ENCODE measurements at places on chromosomes 11 and 22.

- DNase-seq = no peak
Observed at GRCh38 chr11:123461164-123461563, 31.1 kb downstream of the GRAMD1B start.

- no peak for DNase-seq
Observed at GRCh38 chr22:35072925-35073324, 7.0 kb downstream of the ISX start.

DNA sequence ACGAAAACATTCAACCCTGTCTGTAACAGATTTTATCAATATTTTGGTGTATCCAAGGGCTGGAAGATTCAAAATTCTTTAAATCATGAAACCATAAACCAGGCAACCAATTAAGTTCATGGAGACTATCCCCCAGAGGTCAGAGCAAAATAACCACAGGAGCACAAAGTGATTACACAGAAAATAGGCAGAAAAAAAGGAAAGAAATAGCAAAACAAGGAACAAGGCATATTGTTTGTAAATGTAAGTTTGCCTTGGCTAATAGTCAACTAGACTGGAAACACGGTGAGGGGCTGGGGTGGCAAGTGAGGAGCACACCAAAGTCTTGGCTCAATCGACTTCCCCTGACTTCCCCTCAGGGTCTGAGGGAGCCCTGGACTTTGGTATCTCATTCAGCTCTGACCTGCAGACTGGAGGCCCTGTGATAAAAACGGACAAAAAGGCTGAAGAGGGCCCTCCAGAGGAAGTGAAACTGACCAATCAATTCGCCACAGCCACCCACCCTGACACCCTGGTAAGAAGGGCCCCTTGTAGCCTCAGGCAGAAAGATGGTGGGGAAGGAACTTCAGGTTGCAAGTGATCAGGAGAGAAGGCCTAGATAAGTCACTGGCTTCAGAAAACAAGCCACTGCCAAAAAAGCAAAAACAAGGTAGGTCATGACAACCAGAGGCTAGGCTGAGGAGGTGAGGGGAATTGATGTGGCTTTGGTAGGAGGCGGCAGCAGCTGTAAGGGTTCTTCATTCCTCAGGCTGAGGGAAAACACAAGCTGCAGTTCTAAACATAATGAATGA is 1.8 kb downstream of the SIK3 start:
- DNase-seq = no peak

- DNase-seq = no peak
Observed at GRCh38 chr11:131675121-131675888, 304.9 kb downstream of the NTM start.

DNA sequence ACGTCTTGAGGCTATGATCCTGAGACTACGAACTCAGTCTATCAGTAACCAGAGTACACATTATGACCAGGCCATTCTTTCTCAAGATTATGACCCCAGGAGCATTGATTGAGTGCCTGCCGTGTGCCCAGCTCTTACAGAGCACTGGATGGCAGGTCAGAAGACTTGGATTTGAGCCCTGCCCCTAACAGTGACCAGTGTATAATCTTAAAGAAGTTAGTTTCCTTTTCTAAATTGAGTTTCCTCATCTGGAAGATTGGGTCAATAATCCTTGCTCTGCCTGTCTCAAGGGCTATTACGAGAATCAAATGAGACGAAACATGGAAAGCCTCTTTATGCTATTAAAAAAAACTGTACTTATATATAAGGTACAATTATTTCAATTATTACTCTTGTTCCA is 38.2 kb downstream of the SLCO2B1 start:
- no peak for DNase-seq

- no peak for DNase-seq
Observed at GRCh38 chr11:57634311-57634710, 15.4 kb downstream of the YPEL4 start.

Data from NCI-H2171 (cell line).